ENCODE measurements at places on chromosomes 5 and 9.

GRCh38 chr9:78813602-78814180, 516.8 kb downstream of the PSAT1 start:
- DNase-seq = no peak

GRCh38 chr5:36614657-36615308, 8.4 kb downstream of the SLC1A3 start:
- no peak for DNase-seq

- no peak for DNase-seq
Measured at GRCh38 chr5:58187432-58188261, 272.2 kb downstream of the PLK2 start.

DNA sequence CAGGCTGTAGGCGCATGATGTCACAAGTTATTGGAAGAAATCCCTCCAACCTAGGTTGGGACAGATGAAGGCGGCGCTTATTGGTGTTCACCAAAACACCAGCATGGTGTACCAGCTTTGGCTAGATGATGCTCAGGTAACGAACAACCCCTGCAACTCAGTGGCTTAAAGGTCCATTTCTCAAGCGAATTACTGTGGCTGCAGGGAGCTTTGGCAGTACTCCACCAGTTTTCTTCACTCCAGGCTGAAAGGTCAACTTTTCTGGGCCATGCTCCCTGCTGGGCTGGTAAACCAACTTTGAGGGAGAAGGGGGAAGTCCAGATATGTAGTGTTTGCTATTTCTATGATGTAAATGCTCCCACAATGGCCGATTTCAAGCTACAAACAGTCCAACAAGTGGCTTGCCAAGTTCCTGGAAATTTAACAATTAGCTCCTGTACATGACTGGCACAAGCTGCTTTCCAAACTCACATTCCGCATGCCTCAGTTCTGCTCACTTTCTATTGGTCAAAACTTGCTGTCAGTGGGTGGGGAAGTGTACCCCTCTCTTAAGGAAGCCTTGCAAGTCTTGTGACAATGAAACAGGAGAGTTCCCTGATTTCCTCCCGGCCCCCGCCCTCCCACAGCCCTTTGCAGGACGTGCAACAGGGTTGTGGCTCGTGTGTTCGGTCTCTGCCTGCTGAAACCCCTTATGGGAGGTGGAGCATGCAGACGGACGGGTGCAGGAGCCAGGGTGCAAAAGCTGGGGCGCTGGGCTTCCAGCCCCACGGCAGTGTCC, 588 bp upstream of the ZBED3 start:
- DNase-seq = no peak

DNA sequence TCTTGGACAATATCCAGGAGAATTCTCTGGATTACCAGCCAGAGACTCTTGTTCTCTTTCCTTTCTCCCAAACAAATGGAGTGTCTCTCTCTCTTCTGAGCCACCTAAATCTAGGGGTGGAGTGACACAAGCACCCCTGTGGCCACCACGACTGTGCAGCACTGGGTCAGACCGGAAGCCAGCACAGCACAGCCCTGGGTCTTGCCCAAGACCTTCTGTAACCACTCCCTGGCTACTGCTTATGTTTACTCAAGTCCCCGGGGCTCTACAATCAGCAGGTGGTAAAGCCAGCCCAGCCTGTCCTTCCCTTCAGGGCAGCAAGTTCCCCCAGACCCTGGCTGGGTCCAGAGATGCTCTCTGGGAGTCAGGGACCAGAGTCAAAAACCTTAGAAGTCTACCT, 110.0 kb upstream of the TUT7 start:
- DNase-seq = no peak

- no peak for DNase-seq
Measured at GRCh38 chr9:68741234-68741633, 36.2 kb downstream of the PIP5K1B start.

GRCh38 chr5:16931334-16932110, 4.6 kb downstream of the MYO10 start:
- DNase-seq = no peak

GRCh38 chr5:32217886-32218396, 43.8 kb upstream of the GOLPH3 start:
- DNase-seq = no peak

DNA sequence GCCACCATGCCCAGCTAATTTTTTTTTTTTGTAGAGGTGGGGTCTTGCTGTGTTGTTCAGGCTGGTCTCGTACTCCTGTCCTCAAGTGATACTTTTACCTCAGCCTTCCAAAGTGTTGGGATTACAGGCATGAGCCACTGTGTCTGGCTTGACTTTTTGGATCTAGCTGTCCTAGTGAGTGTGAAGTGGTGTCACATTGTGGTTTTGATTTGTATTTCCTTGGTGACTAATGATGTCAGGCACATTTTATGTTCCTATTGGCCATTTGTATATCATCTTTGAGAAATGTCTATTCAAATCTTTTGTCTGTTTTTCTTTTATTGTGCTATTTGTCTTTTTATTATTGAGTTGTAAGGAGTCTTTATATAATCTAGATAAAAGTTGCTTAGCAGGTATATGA, 53.5 kb upstream of the MCCC2 start:
- DNase-seq = no peak

- no peak for DNase-seq
Measured at GRCh38 chr9:80127920-80128319, 556.2 kb downstream of the TLE4 start.

DNA sequence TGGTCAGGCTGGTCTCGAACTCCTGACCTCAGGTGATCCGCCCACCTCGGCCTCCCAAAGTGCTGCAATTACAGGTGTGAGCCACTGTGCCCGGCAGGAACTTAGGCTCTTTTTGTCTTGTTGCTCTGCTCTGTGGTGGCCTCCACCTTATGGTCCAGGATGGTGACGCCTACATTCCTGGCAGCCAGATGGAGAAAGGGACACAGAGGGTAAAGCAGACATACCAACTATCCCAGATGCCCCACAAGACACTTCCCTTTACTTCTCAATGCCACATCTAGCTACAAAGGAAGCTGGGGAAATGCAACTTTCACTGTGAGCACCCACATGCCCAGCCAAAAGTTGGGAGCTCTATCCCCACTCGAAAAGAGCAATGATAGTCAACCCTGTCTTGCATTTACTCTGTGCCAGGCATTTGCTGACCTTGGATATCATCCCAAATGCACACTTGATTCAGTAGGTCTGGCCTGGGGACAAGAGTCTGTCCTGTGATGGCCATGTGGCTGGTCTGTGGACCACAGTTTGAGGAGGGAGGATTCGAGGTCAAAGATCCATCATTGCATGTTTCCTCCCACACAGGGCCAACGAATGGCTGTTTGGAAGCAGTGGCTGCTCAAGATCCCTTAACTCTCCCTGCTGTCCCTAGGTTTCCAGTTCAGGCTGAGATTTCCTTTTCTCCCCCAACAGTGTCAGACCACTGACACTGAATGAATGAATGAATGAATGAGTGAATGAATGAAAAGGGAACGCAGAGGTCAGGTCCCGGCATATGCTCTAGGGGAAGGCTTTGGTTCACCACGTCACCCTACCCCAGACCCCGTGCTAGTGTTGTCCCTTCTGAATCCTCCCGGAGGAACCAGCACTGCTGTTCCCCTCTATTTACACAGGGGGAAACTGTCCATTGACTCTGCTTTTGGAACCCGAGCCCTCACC, 1.4 kb upstream of the ERGIC1 start:
- DNase-seq = no peak

GRCh38 chr5:16140944-16141343, 38.6 kb downstream of the MARCHF11 start:
- DNase-seq = no peak

DNA sequence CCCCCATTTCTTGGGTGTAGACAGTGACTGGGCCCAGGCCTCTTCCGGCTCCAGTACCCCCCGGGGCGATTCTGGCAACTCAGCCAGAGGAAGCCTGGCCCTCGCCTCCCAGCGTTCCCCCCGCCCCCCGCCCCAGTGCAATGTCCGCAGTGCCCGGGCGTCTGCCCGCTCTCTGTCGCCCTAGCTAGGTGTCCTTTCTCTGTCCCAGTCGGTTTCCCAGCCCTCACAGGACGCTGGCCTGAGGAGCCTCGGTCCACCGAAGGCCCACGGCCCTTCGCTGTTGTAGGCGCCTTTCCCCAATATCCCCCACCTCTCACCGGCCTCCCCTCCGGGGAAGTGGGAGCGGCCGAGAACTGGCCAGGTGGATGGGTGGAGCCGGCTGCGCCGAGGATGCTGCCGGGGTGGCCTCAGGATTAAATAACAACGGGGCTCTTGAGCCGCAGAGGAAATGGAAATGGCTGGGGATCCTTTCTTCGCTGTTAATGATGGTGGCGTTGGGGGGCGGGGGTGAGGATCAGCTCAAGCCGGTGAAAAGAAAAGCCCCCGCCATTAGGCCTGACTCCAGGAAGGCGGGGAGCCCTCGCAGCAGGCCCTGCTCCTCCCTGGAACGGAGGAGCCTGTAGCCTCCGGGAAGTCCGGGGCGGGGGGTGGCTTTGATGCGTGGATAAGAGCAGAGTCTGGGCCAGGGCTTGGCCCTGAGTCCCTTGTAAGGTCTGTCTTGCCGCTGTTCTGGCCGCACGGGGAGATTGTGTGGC, 1.1 kb upstream of the SPRY4 start:
- no peak for DNase-seq

DNA sequence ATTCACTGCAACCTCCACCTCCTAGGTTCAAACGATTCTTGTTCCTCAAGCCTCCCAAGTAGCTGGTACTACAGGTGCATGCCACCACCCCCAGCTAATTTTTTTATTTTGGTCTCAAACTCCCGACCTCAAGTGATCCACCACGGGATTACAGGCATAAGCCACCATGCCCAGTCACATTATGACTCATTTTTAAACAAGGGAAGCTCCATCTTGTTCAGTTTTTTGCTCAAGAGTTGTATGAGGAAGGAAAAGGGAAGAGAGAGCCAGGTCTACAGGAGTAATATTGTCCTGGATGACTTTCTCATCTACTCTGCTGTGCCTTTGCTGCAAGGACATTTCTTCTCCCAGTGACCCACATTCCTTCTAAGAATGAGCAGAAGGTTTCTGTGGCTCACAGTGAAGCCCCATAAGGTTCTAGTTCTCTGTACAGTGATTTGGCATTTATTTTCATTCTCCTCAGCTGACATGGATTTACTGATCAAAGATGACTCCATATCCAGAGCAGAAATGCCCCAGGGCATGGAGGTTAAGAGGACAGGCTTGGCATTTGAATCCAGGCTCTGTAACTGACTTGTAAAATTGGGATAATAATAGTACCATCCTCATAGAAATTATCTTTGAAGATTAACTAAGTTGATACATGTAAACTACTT, 153.5 kb downstream of the CDH6 start:
- DNase-seq = no peak

DNA sequence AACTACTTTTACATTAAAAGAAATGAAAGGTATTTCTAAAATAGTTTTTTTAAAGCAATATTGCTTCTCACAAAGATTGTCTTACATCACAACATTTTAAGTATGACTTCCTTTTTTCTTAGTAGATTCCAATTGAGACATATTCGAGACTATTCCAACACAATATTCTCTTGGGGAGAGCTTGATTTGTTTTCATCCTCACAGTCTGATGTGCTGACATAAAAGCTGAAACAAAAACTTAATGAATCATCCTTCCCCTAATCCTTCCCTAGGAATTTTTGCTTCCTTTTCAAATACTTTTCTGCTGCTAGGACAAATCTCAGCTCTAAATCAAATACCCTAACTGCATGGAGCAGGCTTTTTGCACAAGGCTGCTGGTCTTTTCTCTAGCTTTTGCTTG, 245.8 kb upstream of the MAP3K1 start:
- no peak for DNase-seq

DNA sequence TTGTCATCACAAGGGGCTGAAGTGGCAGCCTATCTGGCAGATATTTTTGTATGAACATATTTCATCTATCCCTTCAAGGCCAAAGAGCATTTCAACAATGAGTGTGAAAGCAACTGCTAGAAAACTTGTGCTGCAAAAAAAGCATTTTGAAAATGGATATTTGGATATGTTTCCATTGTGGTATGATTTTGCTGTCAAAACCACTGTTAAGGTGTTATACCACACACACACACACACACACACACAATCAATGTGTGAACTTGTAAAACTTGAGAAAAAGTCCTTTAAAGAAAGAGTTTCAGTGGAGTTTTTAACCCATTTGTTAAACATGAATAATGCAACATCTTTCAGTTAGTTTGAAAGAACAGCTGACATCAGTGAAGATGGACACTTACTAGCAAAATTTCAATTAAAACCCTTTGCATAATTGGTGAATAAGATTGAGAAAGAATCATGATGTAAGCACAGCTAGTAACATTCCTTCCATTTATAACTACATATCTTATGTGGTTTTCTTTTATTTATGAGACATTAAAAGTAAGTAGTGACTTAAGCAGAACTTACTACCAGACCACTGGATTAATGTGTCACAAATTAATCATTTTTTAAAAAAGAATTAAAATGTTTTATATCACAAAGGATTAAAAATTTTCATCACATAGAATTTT, 182.6 kb upstream of the GNA14 start:
- no peak for DNase-seq

- no peak for DNase-seq
Measured at GRCh38 chr9:8804613-8805012, 1005.0 kb upstream of the DMAC1 start.

GRCh38 chr9:94644543-94644942, 5.2 kb upstream of the FBP1 start:
- DNase-seq = no peak

GRCh38 chr9:19620326-19620725, 168.5 kb downstream of the SLC24A2 start:
- DNase-seq = no peak

DNA sequence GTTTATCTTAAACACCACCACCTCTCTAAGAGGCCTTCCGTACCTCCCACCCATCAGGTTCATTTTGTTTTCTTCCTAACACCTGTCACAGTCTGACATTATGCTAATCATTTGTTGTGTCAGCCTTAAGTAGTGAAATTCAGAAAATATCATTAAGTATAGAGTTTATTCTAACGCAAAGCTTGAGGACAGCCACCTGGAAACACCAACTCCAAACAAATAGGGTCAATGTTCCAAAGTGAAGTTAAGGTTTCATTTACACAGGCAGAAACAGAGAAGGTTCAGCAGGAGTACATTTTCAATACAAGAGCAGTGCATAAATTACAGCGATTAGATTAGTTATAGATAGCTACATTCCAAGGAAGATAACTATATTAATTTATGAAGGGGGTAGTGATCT, 1.3 kb upstream of the SMC5 start:
- no peak for DNase-seq

DNA sequence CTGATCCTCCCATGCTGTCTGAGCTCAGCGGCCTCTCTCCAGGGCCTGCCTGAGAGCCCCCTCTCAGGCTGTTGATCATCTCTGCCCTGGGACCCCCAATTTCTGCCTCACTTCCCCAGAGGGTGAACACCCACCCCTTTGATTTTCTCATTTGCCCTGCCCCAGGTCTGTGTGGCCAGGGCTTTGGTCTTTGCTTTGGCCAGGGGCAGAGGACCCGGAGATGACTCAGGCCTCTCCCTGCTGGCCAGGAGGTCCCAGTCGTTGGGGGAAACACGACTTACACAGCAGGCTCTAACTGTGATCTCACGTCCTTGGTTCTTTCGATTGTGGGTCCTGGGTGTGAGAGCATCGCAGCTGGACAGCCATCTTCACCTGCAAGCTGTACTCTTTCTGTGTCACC, 1.1 kb upstream of the ADAMTS2 start:
- no peak for DNase-seq
